AML-193 (cell line): ENCODE measurements at places on chromosomes 6 and 20.
A peak's percentile ranks its signal among the peaks of the same experiment; 100 is the strongest.

- DNase-seq, result no peak
Observed at GRCh38 chr20:21836346-21836745, 130.9 kb downstream of the PAX1 start.

DNA sequence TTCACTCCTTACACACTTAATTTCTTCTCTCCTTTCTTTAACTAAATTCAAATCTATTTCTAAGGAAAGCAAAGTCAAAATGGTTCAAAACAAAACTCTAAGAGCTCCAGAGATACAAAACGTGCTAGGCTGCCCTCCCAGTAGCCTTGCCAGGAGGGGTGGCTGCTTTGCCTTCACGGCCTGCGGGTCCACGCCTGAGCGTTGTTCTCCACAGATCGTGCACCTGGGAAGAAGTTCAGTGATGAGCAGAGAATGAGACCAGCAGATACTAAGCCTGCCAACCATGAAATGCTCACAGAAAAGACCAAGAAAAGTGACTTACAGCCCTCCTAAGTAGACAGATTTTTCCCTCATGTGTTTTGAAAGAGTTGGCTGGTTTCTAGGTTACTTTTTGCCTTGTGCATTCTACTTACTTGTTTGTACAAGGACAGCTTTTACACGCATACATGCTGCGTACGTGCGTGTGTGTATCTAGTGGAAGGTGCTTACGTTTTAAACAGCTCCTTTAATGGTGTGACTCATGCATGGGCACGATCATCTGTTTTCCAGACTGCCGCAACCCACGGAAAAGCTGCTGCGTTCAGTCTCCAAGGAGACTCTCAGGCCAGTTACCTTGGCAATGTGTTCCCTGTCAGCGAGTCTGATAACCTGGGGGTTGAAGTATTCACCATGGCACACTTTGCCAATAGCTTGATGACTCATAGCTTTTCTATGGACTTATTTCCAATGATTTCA is 32.4 kb upstream of the PBOV1 start:
- no peak for DNase-seq

DNA sequence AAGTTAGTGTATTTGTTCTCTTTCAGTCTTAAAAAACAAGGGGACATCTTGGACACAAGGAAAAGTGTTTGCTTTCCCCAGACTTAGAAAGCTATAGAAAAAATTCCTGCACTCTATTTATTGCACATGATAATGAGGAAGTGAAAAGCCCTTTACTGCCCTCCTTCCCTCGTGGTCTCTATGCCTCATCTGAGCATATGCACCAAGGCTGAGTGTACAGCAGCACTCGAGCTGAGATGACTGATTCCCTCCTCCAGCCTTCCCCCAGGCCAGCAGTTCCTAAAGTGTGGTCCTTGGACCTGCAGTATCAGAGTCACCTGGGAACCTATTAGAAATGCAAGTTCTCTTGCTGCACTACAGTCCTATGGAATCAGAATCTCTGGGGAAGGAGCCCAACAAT is 14.3 kb upstream of the LAMP5 start:
- DNase-seq, result peak; percentile 47

GRCh38 chr6:169342710-169343109 is 89.1 kb upstream of the THBS2 start:
- no peak for DNase-seq

DNA sequence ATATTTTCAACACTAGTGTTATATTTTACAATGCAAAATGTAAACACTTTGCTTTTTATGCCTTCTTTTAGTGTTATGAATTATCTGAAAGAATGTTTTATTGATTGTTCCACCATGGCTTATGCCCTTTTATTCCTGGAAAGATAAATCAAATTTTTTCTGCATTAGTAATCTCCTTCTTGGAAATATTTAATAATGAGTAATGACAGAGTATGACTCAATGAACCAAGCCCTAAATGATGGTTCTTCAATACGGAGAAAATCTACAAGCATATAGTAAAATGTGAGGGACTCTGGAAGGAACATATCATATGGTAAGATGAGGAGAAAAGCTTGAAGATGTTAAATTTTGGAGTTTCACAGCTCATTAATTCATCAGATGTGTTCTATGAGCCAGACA is 929.6 kb downstream of the C6orf118 start:
- no peak for DNase-seq

- DNase-seq, result peak; percentile 91
Observed at GRCh38 chr6:133916650-133917151, 27.8 kb downstream of the TCF21 start.

DNA sequence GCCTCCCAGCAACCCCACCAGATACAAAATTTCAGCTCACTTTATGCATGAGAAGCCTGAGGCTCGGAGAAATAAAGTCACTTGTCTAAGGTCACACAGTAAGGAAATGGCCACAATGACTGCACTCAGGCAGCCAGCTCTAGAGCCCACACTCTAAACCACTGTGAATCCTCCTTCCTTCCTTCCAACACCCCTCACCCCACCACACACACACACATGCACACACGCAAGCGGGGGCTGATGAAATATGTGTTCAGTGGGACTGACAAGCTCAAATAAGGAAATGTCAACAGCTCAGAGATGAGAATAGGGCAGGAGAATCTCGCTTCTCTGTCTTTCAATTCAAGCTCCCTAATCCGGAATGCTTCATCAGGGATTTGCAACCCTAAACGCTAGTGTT is 6.0 kb upstream of the BPIFA1 start:
- peak; percentile 73 for DNase-seq

- no peak for DNase-seq
Observed at GRCh38 chr20:48490961-48491831, 336.6 kb downstream of the PREX1 start.

GRCh38 chr6:107554918-107555317 is 65.0 kb downstream of the SOBP start:
- no peak for DNase-seq

DNA sequence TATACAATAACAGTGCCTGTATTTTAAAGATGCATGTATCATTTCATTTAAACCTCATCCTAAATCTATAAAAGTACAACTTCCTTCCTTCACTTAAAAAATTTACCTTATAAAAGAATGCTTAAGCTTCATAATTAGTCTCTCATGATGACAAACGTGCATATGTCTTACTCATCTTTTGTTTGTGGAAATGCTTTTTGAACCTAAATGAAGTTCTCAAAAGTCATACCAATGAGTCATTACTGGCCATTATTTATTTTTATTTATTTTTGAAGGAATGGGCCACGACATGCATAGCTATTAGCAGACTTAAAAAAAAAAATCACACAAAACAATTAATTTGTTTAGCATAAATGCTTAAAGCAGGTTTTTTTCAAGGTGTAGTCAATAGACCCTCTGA is 3.7 kb downstream of the TFB1M start:
- DNase-seq, result no peak

DNA sequence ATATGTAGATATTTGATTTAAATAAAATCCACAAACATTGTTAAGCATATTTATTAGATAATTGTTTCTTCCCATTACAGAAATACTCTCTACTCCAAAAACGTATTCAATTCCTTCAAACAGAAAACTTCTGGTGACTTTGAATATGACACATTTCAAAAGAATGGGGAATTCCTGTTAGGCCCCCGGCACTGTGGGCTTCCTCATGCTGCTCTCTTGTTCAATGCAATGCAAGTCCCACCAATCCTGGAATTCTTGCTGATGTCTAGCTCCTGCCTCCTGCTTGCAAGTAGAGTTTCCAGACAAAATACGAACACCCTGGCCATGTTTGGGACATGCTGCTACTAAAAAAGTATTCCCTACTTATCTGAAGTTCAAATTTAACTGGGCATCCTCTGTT is 544.1 kb downstream of the QKI start:
- no peak for DNase-seq

GRCh38 chr20:56925831-56926170 is 296.7 kb downstream of the TFAP2C start:
- DNase-seq, result no peak

GRCh38 chr20:54654450-54654849 is 179.1 kb downstream of the DOK5 start:
- DNase-seq, result no peak

DNA sequence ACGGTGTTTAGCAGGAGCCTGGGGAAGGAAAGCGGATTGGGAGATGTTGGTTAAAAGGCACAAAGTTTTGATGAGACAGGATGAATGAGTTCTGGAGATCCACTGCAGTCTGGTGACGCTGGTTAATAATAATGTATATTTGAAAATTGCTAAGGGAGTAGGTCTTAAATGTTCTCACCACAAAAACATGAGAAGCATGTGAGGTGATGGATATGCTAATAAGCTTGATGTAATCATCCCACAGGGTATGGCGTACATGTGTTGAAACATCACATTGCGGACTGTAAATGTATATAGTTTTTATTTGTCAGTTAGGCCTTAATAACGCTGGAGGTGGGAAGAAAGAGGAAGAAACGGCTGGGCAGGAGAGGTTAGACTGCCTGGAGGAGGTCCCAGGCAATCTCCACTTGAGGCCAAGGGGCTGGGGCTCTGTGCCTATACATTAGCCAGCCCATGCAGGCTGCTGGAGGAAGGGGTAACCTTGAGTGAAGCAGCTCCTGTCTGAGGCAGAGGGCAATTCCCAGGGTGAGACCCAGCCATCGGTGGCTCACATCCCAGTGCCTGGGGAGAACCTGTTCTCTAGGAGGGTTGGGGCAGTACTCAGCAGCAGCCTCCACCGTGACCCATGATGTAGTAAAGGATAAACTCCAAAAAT is 188.2 kb upstream of the QKI start:
- no peak for DNase-seq

GRCh38 chr6:168964138-168964835 is 289.4 kb downstream of the THBS2 start:
- no peak for DNase-seq

DNA sequence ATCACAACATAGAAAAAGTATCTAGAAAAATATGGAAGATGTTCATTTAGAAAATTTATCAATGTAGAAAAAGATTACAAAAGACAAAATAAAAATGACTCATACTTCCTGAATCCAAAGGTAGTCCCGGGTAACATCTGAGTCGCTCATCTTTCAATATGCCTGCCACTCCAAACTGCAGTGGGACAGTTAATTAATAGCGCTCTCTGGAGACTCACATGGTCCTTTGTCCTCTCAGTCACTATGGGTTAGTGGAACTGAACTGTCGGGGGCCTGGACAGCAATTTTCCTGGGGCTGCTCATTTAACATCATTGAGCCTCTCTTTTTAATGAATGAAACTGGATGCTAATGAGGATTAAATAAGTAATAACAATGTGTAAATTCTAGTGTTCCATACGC is 103.4 kb downstream of the MAP3K4 start:
- DNase-seq, result no peak
